ENCODE measurements at places on chromosomes 4 and X.

DNA sequence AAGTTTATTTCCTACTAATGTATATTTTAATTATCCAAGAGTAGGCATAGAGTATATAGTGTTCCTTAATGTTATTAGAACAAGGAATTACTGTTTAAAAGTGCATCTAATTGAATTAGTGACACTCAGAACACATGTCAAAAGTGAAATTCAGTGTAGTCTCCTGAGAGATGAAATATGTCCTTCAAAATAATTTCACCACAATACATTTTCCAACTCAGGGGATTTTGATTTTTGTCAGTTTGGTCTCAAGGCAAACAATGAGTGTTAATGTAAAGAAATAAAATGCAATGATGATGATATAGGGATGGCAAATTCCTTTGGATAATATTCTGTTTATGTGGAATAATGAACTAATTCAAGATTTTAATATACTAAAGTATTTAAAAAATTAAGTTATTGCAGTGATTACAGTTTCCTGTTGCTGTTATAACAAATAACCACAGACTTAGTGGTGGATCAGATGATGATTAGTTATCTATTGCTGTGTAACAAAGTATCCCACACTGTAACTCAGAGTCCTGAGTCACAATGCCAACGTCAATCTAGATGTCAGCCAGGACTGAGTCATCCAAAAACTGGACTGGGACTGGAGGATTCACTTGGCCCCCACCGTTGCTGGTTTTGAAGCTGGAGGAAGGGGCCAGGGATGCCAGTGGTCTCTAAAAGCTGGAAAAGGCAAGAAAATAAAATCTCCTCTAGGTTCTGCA lies 148.0 kb upstream of the SLC7A11 start:
- H3K36me3 ChIP-seq: no peaks in the 10 kb centered on the region
- H3K27me3 ChIP-seq: no peaks in the 10 kb centered on the region
- no peak overlapping the region for H3K27ac ChIP-seq

DNA sequence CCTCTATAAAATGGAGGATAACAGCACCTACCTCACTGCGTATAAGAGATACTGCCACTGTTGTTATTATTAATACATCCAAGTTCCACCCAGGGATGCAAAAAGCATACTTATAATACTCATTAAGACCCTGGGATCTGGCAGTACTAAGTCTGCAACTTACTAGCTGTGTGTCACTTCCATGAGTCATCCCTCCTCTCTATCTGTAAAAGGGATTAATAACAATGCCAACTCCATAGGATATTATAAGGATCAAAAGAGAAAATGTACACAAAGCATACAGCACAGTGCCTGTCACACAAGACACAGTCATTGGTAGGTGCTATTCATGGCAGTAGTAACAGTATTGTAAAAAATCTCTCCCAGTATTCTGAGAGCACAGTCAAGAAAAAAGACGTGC lies 216.7 kb downstream of the HS6ST2 start:
- no peak overlapping the region for H3K27ac ChIP-seq
- H3K4me1 ChIP-seq: peaks cover 35% of the 10 kb centered on the region
- no peak overlapping the region for H3K4me3 ChIP-seq
- H3K27me3 ChIP-seq: no peaks in the 10 kb centered on the region
- DNase-seq: no peak
- H3K36me3 ChIP-seq: no peaks in the 10 kb centered on the region

- H3K36me3 ChIP-seq: no peaks in the 10 kb centered on the region
- no peak overlapping the region for H3K27ac ChIP-seq
- no peaks in the 10 kb centered on the region for H3K4me1 ChIP-seq
- H3K4me3 ChIP-seq: no peak overlapping the region
- no peaks in the 10 kb centered on the region for H3K27me3 ChIP-seq
Measured at GRCh38 chr4:17707671-17708070, 73.8 kb downstream of the FAM184B start.

DNA sequence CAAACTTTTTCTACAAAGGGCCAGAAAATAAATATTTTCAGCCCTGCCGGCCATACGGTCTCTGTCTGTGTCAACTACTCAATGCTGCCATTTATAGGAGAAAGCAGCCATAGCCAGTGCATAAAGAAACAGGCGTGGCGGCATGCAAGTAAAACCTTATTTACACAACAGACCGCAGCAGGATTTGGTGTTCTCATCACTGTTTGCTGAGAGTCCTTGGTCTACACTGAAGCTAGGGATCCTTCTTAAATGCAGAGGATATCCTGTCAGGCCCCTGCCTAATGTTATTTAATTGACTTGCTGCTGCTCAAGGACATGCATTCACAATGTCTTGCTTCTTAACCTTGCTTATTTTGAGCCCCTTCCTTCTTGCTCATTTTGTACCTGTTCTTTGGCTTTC lies 54.7 kb downstream of the CPE start:
- DNase-seq: no peak
- no peak overlapping the region for H3K4me3 ChIP-seq
- no peaks in the 10 kb centered on the region for H3K27me3 ChIP-seq
- H3K36me3 ChIP-seq: no peaks in the 10 kb centered on the region
- no peak overlapping the region for H3K27ac ChIP-seq

GRCh38 chr4:1172228-1172851 lies at the start of gene SPON2:
Gene SPON2 (minus strand): TSS chr4:1172583.
- H3K36me3 ChIP-seq: no peaks in the 10 kb centered on the region
- H3K4me3 ChIP-seq: no peak within 1 kb of the TSS
- no peak within 1 kb of the TSS for H3K27ac ChIP-seq
- no peak for DNase-seq
- H3K27me3 ChIP-seq: no peaks in the 10 kb centered on the region

GRCh38 chr4:68344049-68344448 lies 5.8 kb downstream of the YTHDC1 start:
- no peak for DNase-seq
- H3K27me3 ChIP-seq: no peaks in the 10 kb centered on the region
- H3K4me3 ChIP-seq: no peak overlapping the region
- H3K27ac ChIP-seq: no peak overlapping the region
- H3K4me1 ChIP-seq: peaks cover 49% of the 10 kb centered on the region

Measured in DND-41 (cell line).